PC-3 (cell line): ENCODE measurements at places on chromosomes 4 and X. TPM values are rescaled to one million over a fixed set of nuclear protein-coding genes. Genes with fewer than 3 reads are reported as not detected.

- H3K4me1 ChIP-seq, result no peaks in the 10 kb centered on the region; the same call in 1 of the 2 replicates
- H3K4me3 ChIP-seq, result no peak overlapping the region
- no peak overlapping the region for H3K27ac ChIP-seq
- DNase-seq, result no peak
- peaks cover 4% of the 10 kb centered on the region; the same call in 1 of the 2 replicates for H3K27me3 ChIP-seq
Observed at GRCh38 chr4:2423695-2424094, 4.9 kb downstream of the CFAP99 start.

DNA sequence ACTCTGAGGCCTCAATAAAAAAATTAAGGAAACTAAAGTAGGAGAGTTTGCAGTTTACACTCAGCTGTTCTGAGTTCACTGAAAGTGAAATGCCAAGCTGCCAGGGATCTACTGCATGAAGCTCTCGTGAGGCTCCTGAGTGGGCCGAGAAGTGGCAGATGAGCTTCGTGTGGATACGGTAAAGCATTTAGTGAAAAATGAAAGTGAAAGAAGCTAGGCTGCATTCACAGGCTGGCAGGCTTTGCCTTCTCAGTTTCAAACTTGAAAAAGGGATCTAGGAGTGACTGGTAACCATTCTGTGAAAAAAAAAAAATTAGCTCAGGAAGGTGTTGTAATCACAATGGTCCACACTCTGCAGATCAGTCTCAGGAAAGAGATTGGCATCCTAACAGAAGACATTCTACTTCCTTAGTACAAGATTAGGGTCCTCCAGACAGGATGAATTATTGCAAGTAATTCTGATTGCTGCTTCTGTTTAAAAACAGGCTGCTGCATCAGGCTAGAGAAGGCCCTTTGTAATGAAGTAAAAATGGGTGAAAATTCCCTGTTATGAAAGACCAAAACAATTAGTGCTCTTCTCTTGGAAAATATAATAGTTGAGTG is 679.9 kb downstream of the RPA4 start:
- no peak overlapping the region for H3K27ac ChIP-seq
- peak overlapping the region; percentile 58 for H3K4me3 ChIP-seq
- H3K36me3 ChIP-seq, result no peaks in the 10 kb centered on the region
- DNase-seq, result peak; percentile 11

- peaks cover 22% of the 10 kb centered on the region for H3K4me1 ChIP-seq
- no peak for DNase-seq
- H3K27ac ChIP-seq, result no peak overlapping the region
- H3K36me3 ChIP-seq, result no peaks in the 10 kb centered on the region
Observed at GRCh38 chr4:88969271-88969670, 87.7 kb downstream of the FAM13A start.

DNA sequence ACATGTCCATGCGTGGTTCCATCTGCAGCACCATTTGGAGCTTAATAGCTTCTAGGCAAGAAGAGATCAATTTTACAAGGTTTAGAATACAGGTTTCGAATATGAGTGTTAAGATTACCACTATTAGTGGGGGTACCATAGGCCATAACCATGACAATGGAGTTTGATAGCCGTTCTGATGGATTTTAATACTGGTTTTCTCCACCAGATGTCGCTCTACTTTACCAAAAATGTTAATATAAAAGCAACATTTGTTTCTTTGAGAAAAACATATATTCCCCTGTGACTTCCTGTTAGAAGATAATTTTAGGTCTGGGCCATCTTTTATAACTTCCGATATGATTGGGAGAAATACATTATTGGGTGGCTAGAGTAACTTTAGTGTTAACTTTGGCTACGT is 499.7 kb upstream of the POU3F4 start:
- peak; percentile 51 for DNase-seq
- H3K27ac ChIP-seq, result no peak overlapping the region
- no peaks in the 10 kb centered on the region for H3K36me3 ChIP-seq
- H3K4me1 ChIP-seq, result no peaks in the 10 kb centered on the region
- H3K27me3 ChIP-seq, result no peaks in the 10 kb centered on the region

DNA sequence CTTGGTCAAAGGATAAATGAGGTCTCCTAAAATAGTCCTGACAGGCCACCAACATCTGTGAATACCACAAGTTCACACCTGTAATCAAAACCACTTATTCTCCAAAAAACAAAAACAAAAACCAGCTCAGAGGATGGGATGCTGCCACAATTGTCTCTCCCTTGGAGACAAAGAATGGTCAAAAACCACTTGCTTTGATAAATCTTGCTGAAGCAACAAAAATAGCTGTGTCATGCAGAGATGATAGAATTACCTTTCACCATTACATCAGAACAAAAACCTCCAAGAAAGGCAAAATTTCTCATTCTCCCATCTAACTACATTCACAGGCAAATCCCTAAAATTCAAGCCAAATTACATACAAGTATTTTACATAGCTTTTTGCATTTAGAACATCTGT is 180.4 kb downstream of the MAML3 start:
- H3K27me3 ChIP-seq, result no peaks in the 10 kb centered on the region
- no peak overlapping the region for H3K4me3 ChIP-seq
- no peak overlapping the region for H3K27ac ChIP-seq
- DNase-seq, result no peak
- no peaks in the 10 kb centered on the region for H3K36me3 ChIP-seq

- H3K36me3 ChIP-seq, result no peaks in the 10 kb centered on the region
- DNase-seq, result no peak
- no peak overlapping the region for H3K27ac ChIP-seq
Observed at GRCh38 chrX:21379991-21380390, 5.8 kb downstream of the CNKSR2 start.

- no peaks in the 10 kb centered on the region for H3K4me1 ChIP-seq
- peaks cover 24% of the 10 kb centered on the region for H3K27me3 ChIP-seq
- no peaks in the 10 kb centered on the region for H3K36me3 ChIP-seq
- H3K27ac ChIP-seq, result no peak overlapping the region
- H3K4me3 ChIP-seq, result no peak overlapping the region
- DNase-seq, result no peak
Observed at GRCh38 chr4:54687887-54688841, 30.4 kb downstream of the KIT start.

DNA sequence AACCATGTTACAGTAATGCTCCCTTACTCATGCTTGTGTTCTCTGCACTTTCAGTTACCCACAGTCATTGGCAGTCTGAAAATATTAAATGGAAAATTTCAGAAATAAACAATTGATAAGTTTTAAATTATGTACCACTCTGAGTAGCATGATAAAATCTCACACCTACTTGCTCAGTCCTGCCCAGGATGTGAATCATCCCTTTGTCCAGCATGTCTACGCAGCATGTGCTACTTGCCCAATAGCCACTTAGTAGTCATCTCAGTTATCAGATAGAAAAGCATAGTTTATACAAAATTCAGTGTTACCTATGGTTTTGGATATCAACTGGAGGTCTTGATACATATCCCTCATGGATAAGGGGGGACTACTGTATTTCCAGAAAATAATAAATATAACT is 577.1 kb downstream of the GALNTL6 start:
- H3K36me3 ChIP-seq, result no peaks in the 10 kb centered on the region
- no peak overlapping the region for H3K27ac ChIP-seq
- DNase-seq, result no peak
- no peaks in the 10 kb centered on the region for H3K4me1 ChIP-seq
- H3K4me3 ChIP-seq, result no peak overlapping the region

DNA sequence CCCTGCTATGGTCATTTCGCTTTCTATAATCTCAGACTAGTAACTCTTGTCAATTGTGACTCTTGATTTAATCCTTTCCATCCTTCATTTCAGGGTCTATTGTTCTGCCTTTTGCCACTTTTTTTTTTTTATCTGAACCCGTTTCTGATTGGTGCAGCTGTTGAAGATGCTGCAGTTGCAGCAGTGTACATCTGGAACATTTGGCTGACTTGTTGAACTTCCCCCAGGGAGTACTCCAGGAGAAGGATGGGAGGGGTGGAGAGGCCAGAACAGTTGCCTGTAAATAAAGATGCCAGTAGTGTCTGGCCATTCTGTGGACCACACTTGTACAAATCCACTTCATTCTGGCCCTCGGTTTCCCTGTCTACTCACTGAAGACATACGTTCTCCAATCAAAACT is 1.0 kb upstream of the EDA start:
- H3K4me1 ChIP-seq, result peaks cover 6% of the 10 kb centered on the region; the same call in 1 of the 2 replicates
- H3K4me3 ChIP-seq, result no peak overlapping the region
- no peak for DNase-seq
- no peak overlapping the region for H3K27ac ChIP-seq
- H3K36me3 ChIP-seq, result no peaks in the 10 kb centered on the region

- no peak for DNase-seq
- H3K36me3 ChIP-seq, result no peaks in the 10 kb centered on the region
- H3K27ac ChIP-seq, result no peak overlapping the region
- H3K27me3 ChIP-seq, result no peaks in the 10 kb centered on the region
Observed at GRCh38 chr4:150255610-150256224, 177.5 kb downstream of the DCLK2 start.

GRCh38 chrX:107710617-107711391 is 64.8 kb downstream of the TSC22D3 start:
- peaks cover 19% of the 10 kb centered on the region for H3K4me1 ChIP-seq
- no peaks in the 10 kb centered on the region for H3K36me3 ChIP-seq
- H3K27me3 ChIP-seq, result no peaks in the 10 kb centered on the region

DNA sequence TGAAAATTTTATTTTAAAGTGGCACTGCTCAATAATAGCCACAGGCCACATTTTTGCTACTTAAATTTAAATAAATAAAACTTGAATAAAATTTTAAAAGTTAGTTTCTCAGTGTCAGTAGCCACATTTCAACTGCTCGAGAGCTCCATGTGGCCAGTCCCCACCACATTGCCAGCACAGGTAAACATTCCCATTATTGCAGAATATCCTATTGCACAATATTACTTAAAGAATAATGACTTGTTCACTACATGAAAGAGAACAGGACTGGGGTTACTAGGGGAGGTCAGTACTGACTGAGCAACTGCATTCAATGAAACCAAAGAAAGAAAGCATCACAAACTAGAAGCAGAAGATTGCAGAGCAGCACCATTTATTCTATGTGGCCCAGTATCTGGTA is 2201.6 kb upstream of the TENM3 start:
- DNase-seq, result no peak
- H3K27ac ChIP-seq, result no peak overlapping the region
- H3K4me3 ChIP-seq, result no peak overlapping the region
- no peaks in the 10 kb centered on the region for H3K4me1 ChIP-seq

DNA sequence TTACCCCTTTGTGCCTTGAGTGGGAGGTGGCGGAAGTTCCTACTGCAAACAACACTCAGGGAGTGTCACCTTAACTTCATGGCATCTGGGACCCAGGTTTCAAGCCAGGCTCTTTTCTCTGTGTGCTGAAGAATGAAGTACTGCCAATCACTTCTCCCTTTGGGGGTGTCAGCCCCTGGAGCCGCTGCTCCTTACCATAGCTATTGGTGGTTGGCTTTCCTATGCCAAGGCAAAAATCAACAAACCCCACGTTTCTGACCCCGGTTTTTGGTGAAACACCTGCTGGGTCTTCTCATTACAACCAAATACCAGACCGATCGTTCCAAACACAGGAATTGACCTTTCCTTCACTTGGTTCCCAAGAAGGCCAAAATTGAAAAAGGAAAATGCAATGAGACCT is 19.7 kb upstream of the SLC2A9 start:
- DNase-seq, result no peak
- H3K27ac ChIP-seq, result no peak overlapping the region
- no peaks in the 10 kb centered on the region for H3K36me3 ChIP-seq
- no peaks in the 10 kb centered on the region for H3K4me1 ChIP-seq
- H3K27me3 ChIP-seq, result peaks cover 3% of the 10 kb centered on the region; the same call in 1 of the 2 replicates

Gene ERCC6L
- total RNA-seq, result 13.0 and 14.6 TPM in 2 replicates

Gene OTC
- total RNA-seq, result not detected in 2 replicates

Gene TREX2
- 1.4 and 4.7 TPM in 2 replicates for total RNA-seq
